ENCODE measurements at places on chromosomes 6 and 20.

DNA sequence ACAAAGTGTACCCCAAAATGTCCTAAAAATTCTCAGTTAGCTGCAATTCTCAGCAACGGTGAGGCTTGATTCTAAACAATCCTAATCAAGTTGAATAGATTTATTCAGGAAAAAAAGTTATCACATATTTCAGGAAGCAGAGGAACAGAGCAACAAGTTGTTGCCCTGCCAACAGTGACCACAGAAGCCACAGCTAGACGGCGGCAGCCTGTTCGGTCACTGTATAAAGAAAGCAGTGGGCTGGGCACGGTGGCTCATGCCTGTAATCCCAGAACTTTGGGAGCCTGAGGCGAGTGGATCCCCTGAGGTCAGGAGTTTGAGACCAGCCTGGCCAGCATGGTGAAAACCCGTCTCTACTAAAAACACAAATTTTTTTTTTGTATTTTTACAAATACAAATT, 171.2 kb upstream of the BMP5 start:
- no peak for DNase-seq

GRCh38 chr20:25346349-25346748, 44.3 kb downstream of the ABHD12 start:
- no peak for DNase-seq

DNA sequence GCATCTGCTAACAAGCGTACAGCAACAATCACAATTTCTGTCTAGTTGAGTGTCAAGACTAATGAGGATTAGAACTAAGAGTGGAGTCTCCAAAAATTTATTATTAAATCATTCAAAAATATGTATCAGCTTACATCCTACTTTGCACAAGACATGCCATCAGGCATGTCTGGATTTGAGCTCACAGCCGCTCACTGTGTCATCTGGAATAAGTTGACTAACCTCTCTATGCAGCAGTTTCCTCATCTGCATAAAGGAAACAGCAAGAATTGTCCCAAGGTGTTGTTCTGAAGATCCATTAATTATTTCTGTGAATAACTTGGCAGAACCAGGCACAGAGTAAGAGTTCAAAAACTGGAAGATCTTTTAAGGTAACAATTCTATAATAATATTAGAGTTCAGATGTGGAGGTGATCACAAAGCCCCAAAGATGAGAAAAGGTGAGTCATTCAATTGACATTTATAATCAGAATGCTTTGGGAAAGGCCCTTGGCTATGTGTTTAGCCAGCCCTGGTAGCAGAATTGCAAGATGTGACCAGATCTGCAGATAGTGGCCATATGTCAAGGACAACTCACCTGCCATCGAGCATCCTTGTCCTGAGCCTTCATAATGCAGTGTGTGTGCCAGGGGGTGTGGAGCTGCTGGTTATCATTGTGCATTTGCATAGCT, 264.0 kb downstream of the FOXA2 start:
- DNase-seq = no peak

DNA sequence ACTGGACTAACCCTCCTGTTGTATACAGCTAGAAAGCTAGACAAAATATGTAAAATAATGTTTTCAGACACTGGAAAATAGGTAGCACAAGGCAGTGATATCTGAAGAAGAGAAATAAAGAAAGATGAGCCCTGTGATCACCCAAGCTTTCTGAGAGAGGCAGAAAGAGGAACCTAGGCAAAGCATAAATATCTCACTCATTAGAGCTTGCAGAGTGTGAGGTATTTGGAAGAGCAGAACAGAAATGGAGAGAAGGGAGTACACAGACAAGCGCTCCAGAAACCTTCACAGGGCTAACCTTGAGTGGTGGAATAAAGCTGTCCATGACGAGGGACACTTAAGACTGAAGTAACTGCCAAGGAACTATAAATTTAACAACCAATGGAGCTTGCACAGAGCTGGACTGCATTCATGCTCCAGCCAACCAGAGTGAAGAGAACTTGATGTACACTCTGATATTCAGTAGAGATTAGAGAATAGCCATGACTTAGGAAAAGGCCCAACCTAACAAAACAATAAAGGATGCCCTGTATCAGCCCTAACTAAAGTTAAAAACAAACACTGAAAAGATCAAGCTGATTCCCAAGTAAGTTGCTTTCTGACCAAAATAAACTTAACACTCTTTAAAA, 280.9 kb upstream of the STXBP5 start:
- DNase-seq = no peak

DNA sequence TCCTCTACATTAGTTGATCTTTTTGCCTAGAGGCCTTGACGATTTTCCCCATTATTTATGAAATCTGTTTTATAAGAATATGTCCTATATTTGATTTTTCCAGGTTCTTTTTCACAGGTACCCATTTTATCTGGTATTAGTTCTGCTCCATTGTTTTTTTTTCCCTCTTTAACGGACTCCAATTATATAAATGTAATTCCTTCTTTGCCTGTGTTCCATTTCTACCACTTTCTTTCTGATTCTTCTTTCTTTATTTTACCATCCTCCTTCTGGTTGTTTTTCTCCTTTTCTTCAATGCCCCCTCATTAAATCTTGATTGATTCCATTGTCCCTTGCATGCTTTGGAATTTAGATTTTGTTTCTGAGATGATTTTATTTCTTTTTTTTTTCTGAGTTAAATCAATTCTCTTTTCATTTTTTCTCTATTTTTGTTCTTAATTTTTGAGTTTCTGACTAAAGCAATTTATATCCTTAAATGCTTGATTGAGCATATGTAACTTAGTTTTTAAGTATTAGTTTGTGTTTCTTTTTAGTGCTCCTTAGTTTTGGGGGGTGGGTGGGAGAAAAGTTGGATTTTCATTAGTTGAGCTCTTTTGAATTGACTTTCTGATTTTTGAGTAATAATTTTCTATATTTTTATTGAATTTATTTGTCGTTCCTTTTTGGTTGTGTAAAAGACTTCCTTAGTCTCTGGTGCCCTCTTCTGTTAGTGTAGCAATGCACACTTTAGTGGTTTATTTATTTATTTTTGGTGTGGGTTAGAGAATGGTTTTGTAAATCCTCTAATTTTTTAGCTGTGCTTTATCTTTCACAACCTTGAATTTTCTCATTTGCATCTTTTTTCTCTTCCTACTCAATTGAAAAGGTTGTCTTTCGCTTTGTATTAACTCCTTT, 140.8 kb downstream of the FARS2 start:
- no peak for DNase-seq

GRCh38 chr20:45896641-45897161, 5.6 kb downstream of the CTSA start:
- DNase-seq = no peak

DNA sequence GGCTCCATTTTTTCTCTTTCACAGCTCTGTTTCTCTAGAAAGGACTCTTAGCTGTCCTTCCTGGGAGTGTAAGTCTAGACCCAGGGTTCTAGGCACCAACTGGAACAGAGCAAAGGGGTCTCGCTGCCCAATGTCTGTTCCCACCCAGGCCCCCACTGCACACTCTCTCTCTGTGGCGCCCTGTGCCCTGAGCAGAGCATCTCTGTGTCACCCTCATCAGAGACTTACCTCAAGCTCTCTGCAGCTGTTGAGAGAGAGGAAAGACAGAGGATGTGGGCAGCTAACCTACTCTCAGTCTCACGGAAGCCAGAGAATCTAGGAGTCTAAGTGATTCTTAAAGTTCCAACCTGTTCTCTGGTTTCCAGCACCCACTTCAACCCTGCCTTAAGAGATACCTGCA, 9.5 kb downstream of the NCR2 start:
- DNase-seq = no peak

- no peak for DNase-seq
Measured at GRCh38 chr20:38007526-38007925, 25.7 kb downstream of the TTI1 start.

- DNase-seq = no peak
Measured at GRCh38 chr6:130787726-130788500, 39.3 kb upstream of the SMLR1 start.

GRCh38 chr20:24157213-24157612, 168.6 kb upstream of the GGTLC1 start:
- no peak for DNase-seq

DNA sequence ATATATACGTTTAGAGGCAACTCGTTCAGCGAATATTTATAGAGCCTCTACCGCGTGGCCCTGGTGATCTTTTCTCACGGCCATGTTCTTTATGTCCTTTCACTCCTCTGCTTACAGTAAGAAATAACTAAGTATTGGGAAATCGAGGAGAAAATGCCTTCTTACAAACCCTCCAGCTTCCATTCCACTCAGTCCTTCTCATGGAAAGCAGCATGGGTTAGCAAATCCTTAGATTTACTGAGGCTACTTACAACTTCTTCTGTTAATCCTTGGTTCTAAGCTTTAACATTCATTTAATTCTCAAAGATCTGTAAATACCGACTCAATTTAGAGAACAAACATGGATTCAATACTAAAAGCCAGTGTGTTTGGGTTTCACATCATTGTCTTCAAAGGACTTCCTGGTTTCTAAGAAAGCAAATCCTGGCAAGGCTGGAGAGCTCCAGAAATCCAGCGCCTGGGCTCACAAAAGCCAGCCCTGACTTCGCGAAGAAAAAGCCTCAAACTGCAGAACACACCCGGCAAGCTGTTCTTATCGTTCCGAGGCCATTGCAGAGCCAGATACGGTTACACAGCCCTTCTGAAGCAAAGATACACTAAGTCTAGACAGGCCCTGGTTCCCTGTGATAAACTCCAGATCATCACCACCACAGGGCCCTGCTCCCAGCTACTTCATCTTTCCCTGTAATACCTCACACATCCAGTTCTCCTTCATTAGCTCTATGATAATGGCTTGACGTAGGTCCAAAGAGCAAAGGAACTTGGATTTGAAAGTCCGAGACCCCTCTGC, 19.2 kb downstream of the AGPAT4 start:
- no peak for DNase-seq

GRCh38 chr6:78989191-78989590, 88.9 kb downstream of the PHIP start:
- no peak for DNase-seq

GRCh38 chr20:17560344-17561074, 9.4 kb upstream of the DSTN start:
- no peak for DNase-seq

DNA sequence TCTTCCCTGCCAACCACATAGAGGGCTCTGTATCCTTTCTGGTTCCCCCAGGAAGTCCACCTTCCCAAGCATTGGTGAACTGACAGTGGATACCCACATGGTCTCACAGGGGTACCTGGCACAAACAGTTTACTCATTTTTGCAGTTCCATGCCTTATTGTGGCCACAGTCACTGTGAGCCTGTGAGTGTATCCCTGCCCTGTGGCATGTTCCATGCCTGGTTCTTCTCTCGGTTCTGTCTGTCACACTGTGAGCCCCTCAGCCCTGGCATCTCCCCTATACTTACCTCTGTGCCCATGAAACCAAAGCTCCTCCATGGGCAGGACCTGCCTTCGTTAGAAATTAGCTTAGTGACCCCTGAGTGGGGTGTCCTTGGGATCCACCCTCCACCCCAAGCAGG, 107.8 kb downstream of the TOX2 start:
- DNase-seq = no peak

DNA sequence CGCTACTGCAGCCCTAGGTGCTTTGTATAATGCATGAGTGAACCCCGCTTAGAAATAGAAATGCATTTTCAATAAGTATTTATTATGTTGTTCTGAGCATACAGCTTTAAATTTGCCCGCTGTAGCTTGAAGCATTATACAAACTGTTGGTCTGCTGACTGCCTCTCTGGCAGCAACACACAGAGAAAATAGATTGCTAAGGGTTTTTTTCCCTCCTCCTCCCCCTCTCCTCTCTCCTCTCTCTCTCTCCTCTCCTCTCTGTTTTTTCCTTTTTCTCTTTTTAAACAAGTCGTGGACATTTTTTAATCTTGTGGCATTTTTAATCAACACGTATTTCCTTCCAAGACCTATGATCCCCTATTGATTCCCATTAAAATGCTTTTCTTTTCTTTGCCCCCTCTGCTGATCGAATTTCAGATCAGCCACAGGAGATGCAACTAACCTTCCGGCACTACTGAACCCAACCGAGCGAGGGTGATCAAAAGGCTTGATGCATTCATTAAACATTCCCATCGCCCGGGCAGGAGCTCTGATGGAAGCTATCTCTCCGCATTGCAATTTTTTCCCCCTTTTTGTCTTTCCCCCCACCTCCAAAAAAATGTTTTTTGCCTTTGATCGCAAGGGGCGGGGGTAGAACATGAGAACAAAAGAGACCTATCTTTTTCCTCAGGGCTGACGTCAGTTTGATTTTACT, 90.7 kb upstream of the ARID1B start:
- no peak for DNase-seq

DNA sequence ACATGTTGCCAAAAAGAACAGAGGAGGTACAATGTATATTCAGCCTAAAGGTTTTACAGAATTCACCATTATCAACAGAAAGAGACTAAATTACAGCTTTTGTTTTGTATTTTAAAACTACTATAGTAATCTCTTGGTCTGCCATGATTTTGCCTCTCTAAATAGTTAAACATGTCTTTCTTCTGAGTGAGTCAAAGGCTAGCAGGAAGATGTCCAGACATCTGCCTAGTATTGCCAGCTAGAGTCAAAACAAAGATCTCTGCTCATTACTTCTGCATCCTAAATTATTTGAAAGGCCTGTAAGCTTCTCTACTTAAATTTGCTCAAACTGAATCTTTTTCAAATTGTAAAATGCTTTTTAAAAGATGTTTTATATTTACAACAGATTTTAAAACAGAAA, 8.8 kb downstream of the ASF1A start:
- DNase-seq = no peak

DNA sequence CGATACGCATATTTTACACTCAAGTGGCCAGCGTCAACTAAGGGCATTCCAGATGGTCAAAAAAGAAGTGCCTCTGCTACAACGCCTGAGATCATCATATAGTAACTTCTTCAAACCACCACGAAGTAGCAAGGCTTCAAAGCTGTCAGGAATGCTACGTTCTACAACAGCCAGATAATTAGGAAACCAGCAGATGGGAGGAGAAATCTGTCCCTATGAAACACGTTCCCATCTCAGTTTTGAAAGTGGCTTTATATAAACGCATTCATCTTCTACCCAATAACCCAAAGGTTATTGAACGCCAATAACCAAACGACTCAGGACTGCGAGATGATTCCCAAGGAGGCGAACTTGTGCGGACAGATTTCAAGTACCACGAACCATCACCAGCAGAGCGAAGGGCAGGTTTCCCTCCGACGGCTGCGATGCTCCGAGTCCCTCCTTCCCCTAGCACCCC, 1.2 kb downstream of the ABHD12 start:
- DNase-seq = no peak

- DNase-seq = no peak
Measured at GRCh38 chr20:43938932-43939761, 24.5 kb downstream of the TOX2 start.
